ENCODE measurements at places on chromosomes 1 and 21. TPM values are rescaled to one million over a fixed set of nuclear protein-coding genes. Genes with fewer than 3 reads are reported as not detected.

The PTPN22 gene
- not detected for total RNA-seq

DNA sequence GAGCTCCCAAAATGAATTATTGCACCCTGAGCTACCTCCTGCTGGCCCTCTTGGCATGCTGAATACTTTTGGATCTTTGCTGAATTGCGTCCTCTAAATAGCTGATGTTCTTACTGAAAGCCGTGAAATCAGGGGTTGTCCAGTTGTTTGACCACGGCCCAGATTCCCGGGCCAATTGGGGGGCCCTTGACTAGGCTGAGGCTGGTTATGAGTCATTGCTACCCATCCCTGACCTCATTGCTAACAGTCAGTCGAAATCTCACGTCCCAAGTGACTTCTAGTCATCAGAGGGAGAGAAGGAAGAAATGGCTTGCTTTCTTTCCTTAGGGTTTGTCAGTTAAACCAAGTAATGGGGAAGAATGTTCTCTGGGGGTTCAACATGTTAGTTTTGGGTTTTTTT is 37.4 kb downstream of the SMYD2 start:
- DNase-seq, result no peak

DNA sequence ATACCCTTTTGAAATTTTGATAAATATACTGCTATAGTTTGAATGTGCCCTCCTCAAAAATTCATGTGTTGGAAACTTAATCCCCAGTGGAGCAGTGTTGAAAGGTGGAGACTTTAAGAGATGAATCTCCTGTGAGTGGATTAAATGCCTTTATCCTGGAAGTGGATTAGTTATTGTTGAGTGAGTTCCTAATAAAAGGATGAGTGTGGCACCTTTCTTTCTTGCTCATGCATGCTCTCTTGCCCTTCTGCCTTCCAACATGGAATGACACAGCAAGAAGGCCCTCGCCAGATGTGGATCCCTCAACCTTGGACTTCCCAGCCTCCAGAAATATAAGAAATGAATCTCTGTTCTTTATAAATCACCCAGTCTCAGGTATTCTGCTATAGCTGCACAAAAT is 51.8 kb downstream of the CD160 start:
- DNase-seq, result no peak

DNA sequence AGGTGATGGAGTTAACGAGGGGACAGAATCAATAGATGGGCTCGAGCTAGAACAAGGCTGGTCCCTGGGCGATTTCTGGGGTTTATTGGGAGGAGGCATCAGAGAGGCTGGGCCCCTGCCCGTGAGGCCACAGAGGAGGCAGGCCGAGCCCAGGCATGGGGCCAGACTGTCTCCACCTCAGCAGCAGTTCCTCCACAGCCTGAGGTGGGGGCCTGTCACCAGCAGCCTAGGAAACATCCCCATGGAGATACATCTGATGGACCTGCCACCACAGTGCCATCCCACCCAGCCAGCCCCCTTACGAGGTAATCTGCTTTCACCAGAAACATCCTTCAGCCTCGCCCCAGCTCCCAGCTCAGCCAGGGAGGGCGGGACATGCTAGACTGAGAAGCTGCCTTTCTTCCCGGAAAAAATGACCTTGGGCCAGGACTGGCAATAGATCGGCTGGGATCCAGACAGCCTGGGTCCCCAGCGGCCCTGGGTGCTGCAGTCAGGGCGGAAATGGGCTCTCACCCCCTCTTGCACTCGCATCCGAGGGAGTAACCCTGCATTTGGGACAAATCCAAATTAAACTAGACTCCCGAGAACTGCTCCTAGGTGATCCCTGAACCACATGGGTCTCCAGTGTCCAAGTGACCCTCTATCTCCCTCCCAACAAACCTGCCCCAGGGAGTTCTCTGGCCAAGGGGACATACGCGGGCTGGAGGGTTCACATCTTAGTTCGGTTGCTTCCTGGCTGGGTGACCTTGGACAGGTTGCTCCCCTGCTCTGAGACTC is 10.0 kb upstream of the EPHA8 start:
- no peak for DNase-seq

- no peak for DNase-seq
Observed at GRCh38 chr21:34219334-34220060, 144.3 kb upstream of the KCNE2 start.

DNA sequence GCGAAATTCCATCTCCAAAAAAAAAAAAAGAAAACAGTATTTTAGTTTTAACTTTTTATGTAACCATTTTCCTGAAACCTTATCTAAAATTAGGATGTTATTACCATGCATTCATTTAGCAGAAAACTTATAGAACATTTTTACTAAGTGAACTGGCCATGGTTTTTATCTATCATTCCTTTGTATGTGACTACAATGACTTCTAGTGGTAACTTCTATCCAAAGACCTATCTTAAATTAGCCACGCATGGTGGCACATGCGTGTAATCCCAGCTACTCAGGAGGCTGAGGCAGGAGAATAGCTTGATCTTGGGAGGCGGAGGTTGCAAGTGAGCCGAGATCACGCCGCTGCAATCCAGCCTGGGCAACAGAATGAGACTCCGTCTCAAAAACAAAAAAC is 11.4 kb downstream of the GGPS1 start:
- DNase-seq, result no peak

- DNase-seq, result no peak
Observed at GRCh38 chr1:40922969-40923368, 56.5 kb upstream of the CTPS1 start.

DNA sequence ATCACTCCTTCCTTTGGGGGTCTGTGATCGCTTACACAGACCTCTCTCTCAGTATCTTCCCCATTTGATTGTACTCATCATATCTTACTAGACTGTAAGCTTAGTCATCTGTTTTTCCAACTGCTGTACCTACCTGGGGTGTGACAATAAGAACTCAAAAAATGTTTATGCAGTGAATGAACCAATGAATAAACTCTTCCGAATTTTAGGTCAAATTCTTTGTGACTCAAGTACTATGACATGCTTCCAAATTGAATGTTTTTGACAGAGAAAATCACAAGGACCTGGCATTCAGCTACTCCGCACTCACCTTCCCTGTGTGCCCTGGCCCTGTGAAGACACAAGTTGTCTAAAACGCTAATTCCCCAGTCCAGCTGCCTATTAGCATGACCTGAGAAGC is 42.1 kb downstream of the TMCO4 start:
- no peak for DNase-seq

GRCh38 chr1:91018006-91018405 is 3.8 kb downstream of the ZNF644 start:
- DNase-seq, result no peak

DNA sequence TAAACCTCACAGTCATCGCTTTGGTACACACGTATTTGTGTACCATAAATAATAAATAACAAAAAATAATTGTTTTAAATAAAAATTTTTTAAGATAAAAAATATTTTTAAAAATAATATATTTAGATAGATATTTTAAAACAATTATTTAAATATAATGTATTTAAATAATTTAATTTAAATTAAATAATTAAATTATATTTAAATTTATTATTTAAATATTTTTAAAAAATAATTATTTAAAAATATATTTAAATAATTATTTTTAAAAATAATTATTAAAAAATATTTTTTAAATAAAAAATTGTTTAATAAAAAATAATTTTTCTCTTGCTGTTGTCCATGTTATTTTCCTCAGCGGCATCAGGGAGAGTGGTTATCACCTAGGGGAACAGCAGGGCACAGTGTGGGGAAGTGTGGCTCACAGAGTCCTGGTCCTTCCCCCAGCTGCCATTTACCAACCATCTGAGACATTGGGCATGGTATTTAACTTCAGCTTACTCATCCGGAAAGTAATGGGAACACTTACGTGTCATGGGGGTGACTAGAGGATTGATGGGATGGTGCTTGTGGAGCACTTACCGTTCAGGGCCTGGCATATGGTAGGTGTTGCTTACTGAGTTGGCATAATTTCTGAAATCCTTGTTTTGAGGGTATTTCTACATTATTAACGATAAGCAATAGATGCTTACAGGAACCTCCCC is 92.9 kb upstream of the TSPAN2 start:
- no peak for DNase-seq

- no peak for DNase-seq
Observed at GRCh38 chr1:9039761-9040658, 13.8 kb upstream of the SLC2A7 start.

- DNase-seq, result no peak
Observed at GRCh38 chr1:214895011-214895600, 187.4 kb upstream of the KCNK2 start.

DNA sequence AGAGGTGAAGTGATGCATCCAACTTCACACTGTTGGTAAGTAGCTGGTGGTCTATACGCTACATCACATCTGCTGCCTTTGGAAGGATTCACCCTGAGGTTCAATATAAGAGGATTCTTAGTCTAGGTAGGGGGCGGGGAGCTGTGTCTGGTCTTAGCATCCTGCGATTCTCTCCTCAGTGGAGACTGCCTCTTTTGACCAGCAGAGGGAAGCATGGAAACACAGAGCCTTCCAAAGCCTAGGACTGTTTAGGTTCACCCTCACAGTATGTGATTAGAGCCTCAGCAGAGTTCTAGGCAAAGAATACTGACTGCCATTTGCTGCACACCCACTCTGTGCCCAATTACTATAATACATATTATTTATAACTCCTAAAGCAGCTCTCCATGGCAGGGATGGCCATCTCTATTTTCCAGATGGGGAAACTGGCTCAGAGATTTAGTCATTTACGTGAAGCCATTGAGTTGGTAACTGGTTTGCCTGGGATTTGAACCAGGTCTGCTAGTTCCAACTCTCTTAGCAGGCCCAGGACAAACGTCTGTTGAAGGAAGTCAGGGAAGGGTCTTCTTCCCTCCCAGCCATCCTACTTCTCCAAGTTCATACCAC is 28.9 kb upstream of the EFCAB14 start:
- DNase-seq, result peak; percentile 20

DNA sequence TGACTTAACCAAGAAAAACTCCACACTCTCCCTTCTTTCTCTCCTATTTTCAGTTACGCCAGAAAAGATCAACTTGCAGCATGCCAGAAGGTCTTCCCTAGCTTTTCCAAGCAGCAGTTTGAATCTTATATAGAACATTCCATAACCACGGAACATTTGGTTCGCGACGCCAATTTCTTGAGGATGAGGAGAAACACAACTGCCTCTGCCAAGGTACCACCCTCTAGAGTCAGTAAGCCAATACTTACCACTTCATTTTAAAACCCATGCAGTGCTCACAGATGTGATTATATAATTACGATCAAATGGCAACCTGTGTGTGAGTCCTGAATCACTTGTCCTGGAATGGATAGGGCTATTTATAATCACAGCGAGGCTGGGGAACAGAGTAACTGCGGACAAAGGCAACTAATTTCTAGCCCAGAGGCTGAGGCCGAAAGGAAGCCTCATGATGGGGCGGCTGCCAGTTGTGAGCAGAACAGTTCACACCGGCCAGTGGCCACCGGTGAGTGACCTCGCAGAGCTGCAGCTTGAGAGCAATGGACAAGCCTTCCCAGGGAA is 43.2 kb upstream of the BACE2 start:
- DNase-seq, result peak; percentile 35

The SPAG17 gene
- total RNA-seq, result 0.25 TPM

GRCh38 chr1:116389013-116389412 is 16.0 kb downstream of the ATP1A1 start:
- no peak for DNase-seq

The AUNIP gene
- total RNA-seq, result 10.3 TPM

- DNase-seq, result peak; percentile 45
Observed at GRCh38 chr1:116433275-116434257, 60.5 kb downstream of the ATP1A1 start.

DNA sequence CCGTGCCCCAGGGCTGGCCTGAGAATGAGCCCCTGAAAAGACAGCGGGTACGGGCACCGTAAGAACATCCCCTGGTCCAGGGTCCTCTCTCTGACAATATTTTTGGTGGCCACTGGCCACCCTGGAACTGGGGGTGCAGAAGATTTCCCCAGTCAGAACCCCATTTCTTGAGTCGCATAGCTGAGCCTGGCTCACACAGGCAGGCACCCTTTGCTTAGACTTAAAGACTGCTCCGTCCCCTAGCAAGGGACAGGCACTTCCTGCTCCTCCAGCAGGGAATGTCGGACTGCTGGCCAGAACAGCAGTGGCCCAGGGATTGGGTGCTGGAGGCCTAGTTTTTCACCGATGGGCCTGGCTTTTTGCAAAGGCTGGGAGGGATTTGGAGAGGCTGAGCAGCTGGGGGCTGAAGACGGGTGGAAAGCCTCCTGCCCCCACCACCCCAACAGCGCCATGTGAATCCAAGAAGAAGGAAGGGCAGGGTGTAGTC is 4.3 kb downstream of the OLIG2 start:
- DNase-seq, result no peak

- DNase-seq, result no peak
Observed at GRCh38 chr1:243349128-243349527, 93.3 kb downstream of the SDCCAG8 start.
